IPS DF 6.9 (cell line): ENCODE measurements at places on chromosomes 7 and 10.

GRCh38 chr7:33798686-33799325 lies 106.5 kb upstream of the BMPER start:
- DNase-seq, result no peak

DNA sequence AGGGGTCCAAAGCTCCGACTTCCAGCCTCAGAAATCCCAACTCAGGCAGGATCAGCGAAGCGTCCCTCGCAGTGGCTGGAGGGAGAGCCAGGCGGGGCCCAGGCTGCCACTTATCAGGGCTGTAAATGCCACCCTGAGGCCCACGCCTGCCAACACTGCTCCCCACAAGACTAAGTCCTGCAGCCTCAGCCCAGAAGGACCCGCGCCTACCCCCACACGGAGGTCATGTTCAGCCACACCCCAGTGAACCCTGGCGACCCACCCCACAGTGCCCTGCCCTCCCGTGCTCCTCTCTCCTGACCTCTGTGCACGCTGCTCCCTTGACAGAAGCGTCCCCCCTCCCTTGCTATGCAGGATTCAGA lies 3.2 kb downstream of the PSMG3 start:
- no peak for DNase-seq

DNA sequence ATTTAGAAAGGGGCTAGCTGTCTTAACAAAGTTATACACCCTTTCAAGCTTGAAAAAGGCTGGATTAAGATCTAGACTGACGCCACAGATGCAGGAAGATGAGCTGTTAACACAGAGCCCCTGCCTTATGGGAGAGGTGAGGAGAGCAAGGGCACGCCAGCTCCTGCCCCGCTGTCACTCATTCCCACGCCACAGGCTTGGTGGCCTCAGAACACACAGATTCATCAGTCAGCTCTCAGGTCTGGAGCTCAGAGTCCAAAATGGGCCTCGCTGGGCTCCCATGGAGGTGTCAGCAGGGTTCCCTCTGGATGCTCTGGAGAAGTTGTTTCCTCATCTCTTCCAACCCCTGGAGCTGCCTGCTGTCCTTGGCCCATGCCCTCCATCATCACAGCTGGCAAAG lies 554.2 kb downstream of the TCERG1L start:
- DNase-seq, result no peak

GRCh38 chr7:67598469-67598868 lies 601.8 kb downstream of the TYW1 start:
- no peak for DNase-seq

DNA sequence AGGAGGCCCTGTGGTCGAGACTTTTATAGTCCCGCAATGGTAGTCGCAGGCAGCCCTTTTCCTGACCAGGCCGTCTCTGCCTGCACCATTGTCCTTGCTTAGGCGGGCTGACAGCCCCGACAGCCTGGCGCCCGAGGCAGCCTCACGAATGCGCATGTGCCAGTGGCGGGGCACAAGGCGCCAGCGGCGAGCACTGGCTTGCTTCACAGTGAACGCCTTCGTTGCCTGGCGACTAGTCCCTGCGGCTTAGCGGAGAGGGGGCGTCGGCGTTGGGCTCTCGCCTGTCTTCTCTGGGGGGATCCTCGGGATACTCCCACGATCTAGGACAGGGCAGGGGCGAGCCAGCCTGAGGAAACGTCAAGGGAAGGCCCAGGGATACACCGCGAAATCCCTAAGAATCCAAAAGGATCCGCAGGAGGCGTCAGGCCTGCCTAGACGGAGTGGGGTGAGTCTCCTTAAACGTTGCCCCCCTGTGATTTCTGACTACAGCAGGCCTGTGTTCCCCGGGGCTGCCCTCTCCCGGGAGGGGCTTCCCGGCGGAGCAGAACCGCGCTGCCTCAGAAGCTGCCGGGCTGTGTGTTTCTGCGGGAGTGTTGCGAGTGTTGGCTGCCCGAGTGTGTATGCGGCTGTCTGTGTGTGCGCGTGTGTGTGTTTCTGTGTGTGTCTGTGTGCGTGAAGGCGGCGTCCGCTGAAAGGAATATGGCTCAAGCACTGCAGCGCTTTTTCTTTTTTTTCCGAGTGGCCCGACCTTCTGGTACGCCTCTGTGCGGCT lies 20.5 kb upstream of the ZNF273 start:
- DNase-seq, result no peak

DNA sequence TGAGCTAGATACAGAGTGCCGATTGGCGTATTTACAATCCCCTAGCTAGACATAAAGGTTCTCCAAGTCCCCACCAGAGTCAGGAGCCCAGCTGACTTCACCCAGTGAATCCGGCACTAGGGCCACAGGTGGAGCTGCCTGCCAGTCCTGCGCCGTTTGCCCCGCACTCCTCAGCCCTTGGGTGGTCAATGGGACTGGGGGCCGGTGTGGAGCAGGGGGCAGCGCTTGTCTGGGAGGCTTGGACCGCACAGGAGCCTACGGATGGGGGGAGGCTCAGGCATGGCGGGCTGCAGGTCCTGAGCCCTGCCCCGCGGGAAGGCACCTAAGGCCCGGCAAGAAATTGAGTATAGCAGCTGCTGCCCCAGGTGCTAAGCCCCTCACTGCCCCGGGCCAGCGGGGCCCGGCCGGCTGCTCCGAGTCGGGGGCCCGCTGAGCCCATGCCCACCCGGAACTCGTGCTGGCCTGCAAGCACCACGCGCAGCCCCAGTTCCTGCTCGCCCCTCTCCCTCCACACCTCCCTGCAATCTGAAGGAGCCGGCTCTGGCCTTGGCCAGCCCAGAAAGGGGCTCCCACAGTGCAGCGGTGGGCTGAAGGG lies 1113.8 kb upstream of the LRRTM3 start:
- no peak for DNase-seq

GRCh38 chr7:50822706-50823105 lies 40.0 kb upstream of the GRB10 start:
- DNase-seq, result no peak

DNA sequence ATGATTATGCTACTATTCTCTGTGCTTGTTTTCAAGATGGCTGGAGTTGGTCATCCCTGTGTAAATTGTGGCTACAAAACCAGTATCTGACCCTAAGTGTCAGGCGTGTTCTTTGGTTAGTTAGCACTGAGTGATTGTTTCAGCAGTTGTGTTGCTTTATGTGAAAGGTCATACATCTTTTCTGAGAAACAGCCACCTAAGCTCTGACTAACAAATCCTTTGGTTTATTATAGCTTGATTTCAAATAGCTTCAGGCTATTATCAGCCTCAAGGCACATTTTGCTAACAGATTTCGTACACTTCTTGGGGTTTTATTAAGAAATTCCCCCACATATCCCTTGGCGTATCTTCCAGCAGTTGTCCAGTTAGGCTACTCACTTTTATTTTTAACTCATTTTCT lies 4.8 kb upstream of the ADRB1 start:
- DNase-seq, result no peak

DNA sequence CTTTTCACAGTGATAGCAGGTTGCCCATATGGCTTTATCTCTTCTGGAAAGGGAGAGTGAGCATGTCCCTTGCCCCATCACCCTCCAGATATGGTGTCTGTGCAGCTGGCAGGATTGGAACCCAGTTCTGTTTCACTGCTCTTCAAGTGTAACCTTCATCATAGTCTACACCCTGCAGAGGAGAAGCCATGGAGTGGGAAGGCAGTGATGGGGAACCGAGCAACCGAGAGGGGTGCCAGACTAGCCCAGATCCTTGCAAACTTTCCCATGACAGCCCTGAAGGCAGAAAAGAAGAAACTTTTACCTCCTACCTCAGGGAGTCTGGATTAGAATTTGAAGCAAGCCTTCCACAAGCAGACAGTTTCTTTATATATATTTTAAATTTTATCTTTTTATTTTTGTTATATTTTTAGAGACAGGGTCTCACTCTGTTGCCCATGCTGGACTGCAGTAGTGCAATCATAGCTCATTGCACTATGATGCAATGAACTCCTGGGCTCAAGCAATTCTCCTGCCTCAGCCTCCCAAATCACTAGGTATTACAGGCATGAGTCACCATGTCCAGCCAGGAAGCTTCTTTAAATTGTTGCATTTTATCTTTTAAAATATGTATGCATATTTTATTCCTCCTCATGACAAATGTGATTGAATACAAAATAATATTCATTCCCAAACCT lies 133.3 kb downstream of the KCNMA1 start:
- DNase-seq, result no peak

DNA sequence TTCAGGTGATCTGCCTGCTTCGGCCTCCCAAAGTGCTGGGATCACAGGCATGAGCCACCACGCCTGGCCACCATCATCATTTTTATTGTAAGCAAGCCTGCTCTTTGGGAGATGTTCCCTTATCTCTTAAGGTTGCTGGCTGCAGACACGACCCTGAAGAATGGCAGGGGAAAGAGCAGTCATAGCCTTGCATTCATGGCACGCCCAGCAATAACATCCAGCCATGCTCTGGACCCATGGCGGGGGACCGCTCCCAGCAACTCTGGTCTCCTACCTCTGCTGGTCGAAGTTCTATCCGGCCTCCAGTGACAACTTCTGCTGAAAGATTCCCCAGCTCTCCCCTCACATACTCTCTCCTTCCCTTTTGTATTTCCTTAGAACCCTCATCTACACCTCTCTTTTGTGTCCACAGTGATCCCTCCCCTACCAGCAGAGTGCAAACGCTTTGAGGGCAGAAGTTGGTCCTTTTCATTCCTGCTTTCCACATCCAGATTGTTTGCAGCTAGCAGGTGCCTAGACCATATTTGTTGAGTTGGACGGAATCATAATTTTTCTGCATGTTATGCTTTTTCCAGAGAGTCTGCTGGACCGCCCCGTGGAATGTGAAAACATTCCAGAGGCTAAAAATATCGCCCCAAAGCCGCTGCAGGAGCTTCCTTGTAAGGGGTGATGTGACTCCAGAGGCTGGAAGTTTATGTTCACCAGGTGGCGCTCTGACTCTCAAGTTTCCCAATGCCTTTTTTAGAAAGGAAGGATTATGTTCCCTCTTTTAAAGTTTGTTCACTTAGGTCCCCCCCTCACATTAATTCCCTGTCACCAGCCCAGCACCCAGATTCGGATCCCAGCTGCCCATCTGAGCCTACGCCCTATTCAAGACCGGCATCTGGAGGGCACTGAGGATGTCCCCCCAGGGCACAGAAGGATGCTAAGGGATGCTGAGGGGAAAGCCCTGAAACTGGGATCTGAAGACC lies 4.3 kb upstream of the MARVELD1 start:
- no peak for DNase-seq

DNA sequence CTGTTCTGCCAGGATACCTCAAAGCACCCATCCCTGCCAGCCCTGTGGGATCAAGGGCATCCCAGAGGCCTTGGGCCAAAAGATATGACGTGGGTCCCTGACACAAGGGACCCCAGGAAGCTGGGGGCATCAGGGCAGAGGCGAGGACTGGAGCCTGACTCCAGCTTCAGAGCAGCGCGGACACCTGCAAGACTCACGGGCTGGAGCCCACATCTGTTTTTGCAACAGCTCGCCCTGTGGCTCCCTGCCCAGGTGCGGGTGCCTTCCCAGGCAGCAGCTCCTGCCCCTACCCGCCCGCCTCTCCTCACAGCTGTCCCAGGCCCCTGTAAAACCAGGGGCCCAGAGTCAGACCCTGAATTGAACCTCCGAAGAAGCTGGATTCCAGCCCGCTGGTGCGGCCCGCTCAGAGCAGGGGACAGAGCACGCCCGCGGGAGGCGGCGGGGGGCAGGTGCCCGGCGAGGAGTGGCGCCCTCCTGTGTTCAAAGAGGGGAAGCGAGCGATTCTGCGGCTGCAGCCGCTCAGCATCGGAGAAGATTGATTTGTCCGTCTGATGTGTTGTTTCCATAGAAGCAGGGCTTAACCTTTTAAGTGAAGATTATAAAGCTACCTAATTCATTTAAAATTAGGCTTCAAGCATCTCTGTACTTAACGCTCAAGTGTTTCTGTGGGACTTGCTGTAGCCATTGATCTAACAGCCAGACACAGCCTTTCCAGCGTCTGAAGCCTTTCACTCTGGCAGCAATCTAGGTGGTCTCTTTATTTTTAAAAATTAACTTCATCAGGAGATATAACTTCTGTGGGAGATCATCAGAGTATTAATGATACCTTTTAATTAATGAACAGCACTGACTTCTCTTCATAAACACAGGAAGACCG lies 88.4 kb downstream of the BEND7 start:
- no peak for DNase-seq

GRCh38 chr7:109635374-109635773 lies 1065.7 kb downstream of the DNAJB9 start:
- DNase-seq, result no peak

DNA sequence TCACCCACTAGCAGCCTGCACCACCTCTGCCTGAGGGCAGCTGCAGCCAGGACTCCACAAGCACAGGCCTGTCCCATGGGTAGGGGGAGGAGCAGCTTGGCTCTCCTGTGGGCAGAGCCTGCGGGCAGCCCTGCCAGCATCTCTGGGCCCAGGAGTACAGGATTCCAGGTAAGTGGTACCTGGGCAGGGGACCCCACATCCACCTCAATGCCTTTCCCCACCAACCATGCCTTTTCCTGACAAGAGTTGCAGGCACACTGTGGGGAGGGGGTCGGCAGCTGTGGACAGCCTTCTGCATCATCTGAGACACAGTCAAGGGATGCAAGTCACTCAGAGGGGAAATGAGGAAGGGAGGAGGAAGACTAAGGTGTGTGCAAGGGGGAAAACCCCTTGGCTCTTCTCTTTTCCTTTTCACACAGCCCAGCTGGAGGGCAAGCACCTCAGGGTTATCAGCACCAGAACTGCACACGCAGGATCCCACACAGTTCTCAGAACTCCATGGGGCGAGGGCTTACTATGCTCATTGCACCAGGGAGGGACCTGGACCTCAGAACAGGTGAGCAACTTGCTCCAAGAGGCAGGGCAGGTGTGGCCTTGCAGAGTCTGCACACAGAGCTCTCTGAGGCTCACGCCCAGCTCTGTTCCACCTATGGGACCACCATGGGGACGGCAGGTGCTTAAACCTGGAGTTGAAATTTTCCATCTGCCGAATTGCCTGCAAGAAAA lies 16.5 kb upstream of the ANTXRL start:
- DNase-seq, result no peak

GRCh38 chr7:44325811-44326241 lies 432 bp upstream of the CAMK2B start:
- DNase-seq, result no peak

DNA sequence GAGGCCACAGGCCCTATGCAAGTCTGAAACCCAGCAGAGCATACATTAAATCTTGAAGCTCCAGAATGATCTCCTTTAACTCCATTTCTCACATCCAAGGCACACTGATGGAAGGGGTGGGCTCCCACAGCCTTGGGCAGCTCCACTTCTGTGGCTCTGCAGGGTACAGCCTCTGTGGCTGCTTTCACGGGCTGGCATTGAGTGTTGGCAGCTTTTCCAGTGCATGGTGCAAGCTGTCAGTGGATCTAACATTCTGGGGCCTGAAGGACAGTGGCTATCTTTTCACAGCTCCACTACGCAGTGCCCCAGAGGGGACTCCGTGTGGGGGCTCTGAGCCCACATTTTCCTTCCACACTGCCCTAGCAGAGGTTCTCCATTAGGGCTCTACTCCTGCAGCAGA lies 265.7 kb upstream of the MAGI2 start:
- no peak for DNase-seq
